ENCODE measurements at places on chromosomes 7 and 10.

DNA sequence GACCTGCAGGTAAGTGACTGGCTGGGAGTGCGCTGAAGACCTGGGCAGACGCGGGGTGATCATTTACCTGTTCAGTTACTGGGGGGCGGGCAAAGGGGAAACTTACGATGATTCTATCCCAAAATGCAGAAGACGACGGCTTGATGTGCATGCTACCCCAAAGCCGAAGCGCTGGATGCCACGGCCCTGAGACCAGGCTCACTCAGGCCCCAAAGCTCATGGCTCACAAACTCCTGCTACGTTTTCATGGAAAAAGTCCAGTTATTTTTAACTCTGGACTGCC, 200.6 kb downstream of the DIP2C start:
- no peak for DNase-seq

GRCh38 chr7:152006336-152006735, 19.1 kb upstream of the GALNT11 start:
- DNase-seq, result no peak

DNA sequence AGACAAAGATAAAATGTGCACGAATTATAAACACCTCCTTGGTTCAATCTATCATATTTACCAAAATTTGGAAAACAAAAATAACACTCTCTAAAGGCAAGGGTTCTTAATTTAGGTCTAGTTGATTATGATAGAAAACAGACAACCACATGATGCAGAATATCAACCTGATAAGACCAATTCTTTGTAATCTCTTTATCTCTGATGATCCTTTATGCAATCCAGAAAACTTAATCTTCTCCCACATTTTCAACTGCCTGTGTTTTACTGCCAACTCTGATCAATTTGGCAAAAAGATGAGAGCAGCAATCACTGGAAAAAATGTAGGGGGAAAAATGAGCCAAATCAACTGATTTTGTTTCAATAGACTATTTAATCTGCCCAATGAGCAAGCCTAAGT, 148.5 kb downstream of the LRRN3 start:
- DNase-seq, result no peak

DNA sequence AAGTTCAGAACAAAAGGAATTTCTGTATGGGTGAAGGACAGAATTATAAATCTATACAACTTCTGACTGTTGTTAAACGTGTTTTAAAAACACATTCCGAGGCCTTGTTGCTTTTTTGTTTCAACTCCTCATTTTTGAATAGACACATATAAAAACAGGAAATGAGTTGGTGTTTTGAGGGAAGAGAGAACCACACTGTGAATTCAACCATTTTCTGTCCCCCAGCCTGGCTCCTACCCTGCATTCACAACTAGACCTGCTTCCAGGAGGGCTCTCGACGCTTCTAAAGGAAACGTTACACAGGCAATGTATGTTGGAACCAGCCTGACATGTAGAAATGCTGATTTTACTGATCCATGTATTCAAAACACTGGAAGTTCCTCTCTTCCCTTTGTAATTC, 76.5 kb downstream of the OR13A1 start:
- DNase-seq, result no peak

DNA sequence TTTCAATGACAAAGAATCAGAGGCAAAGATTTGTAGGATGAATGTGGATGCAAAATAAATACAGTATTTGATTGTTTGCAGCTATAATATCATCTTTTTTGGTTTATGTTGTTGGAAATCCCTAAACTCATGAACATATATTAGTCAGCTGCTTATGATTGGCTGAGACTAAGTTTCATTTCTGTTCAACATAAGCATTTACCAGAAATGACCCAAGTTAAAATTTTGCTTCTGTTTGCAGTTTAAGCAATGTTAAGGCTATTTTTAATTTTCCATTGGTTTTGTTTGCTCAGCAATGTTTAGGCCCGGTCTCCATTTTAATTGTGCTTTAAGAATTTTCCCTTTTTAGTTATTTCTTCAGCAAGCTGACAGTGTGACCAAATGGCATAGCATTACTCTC, 22.0 kb downstream of the GIMAP6 start:
- no peak for DNase-seq

- DNase-seq, result no peak
Observed at GRCh38 chr7:135845415-135846075, 96.9 kb upstream of the FAM180A start.

DNA sequence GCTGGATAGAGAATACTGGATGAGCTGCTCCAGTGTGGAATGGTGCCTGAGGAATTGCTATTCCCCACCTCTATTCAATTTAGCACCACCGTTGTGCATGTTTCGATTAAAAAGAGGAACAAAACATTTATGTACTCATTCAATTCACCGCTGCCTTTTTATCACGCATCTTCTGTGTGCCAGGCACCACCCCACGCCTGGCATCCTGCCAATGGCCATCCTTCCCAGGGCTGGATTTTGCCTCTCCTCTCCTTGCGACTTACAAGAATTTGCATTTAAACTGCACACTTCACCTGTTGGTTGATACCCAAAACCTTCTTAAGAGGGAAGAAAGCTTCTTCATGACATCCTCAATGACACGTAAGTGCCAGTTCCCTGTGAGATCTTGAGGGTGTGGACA, 110.2 kb upstream of the DPP6 start:
- DNase-seq, result no peak

DNA sequence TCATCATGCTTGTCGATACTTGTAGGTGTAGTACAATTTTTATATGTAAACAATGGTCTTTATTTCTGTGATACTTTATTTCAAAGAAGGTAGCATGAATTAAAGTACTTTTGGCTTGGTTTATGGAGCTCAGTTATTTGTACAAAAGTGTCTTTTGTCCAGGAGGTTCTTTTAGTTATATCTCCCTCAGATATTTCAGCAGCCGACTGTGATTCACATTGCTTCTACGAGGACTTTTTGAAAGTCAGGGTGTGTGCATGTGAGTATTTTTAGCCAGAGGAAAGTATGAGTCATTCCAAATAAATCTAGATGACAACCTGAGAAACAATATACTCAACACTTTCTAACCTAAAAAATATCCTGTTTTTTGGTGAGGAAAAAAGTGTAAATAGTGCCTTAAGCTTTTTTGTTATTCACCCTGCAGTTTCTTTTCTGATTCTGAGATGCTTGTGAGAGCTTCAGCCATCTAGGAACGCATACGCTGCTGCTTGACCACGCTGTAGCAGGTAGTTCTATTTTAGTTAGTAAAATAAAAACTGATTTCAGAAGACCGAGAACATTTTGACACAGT, 595 bp upstream of the SUN1 start:
- no peak for DNase-seq

GRCh38 chr7:138979226-138979979, 1.8 kb downstream of the KIAA1549 start:
- no peak for DNase-seq

DNA sequence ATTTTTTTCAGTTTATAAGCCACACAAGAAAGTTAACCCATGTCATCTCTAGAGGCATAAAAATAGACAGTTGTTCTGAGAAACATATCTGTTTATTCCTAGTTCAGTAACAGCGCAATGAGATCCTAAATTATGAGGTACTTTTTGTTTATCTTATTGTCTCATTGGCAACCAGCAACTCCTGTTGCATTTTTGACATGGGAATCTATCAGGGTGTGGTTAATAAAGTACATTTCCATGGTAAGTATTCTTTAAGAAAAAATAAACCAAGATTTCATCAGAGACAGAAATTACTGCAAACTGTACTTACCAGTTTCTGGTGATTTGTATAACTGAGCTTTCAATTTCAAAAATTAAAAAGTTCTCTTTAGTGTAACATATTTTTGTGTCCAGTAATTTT, 9.0 kb downstream of the FAS start:
- DNase-seq, result no peak

DNA sequence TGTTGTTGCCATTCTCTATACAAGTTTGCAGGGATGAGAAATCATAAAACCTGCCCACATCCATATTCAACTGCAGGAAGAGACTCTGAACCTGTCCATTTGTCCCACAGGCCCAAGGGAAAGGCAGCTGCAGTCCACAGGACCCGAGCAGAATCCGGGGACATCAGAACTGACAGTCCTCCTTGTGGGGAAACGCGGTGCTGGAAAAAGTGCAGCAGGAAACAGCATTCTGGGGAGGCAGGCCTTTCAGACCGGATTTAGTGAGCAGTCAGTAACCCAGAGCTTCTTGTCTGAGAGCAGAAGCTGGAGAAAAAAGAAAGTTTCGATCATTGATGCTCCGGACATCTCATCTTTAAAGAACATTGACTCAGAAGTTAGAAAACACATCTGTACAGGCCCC, 23.5 kb downstream of the GIMAP8 start:
- DNase-seq, result no peak

DNA sequence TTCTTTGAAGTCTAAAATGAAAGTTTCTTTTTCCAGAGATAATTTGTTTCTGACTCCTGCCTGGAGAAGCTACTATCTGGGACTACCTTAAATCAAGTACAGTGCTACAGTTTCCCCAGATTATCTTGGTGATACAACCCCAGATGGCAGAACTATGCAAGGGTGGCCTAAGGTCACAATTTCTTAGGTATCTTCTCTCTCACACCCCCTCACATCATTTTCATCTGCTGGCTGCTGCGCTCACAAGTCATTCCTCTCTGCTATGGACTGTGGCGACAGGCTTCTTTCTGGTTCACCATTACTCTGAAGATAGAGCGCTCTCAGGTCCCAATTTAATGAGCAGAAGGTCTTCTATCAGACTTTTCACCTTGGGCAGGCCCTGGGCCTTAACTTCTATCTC, 9.1 kb upstream of the PRPS1L1 start:
- no peak for DNase-seq

DNA sequence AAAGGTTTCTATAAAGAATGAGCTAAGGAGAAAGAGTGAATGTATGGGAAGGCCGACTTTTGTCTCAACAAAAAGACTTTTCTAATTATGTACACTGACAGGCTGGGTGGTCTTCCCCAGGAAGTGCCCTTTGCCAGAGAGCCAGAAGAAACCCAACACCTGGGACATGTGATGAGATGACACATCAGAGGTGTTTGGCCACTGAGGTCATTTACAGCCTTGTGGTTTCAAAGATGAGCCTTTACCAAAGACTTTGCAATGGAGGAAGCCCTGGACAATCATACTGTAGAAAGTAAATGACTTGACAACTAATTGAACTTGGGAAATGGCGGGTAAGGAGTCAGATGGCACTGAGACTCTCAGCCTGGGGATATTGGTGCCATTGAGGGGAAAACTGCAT, 3.4 kb upstream of the NRG3 start:
- DNase-seq, result no peak

- no peak for DNase-seq
Observed at GRCh38 chr10:62726638-62727037, 77.9 kb upstream of the ADO start.

GRCh38 chr10:86062198-86062550, 304.4 kb downstream of the GRID1 start:
- DNase-seq, result no peak

DNA sequence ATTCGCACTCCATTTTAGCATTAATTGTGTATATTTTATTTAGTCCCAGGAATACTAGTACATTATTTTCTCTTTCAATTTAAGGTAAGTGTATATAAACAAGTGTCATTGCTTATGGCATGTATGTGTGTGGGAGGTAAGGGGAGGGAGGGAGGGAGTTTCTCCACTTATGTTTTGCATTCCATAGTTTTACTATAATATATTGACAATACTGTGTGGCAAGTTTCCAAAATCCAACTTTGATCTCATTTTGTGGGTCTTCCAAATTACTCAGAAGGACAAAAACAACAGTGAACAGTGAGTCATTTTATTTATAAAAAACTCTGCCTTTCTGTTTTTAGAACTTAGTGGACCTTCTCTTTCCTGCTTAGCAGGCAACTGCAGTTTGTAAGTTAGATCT, 102.3 kb upstream of the SEMA3E start:
- no peak for DNase-seq

- no peak for DNase-seq
Observed at GRCh38 chr7:176786-177459, 15.4 kb upstream of the FAM20C start.

- DNase-seq, result peak; percentile 51
Observed at GRCh38 chr10:31319602-31320549, 860 bp downstream of the ZEB1 start.

- DNase-seq, result no peak
Observed at GRCh38 chr7:156534925-156535324, 105.6 kb upstream of the RNF32 start.

DNA sequence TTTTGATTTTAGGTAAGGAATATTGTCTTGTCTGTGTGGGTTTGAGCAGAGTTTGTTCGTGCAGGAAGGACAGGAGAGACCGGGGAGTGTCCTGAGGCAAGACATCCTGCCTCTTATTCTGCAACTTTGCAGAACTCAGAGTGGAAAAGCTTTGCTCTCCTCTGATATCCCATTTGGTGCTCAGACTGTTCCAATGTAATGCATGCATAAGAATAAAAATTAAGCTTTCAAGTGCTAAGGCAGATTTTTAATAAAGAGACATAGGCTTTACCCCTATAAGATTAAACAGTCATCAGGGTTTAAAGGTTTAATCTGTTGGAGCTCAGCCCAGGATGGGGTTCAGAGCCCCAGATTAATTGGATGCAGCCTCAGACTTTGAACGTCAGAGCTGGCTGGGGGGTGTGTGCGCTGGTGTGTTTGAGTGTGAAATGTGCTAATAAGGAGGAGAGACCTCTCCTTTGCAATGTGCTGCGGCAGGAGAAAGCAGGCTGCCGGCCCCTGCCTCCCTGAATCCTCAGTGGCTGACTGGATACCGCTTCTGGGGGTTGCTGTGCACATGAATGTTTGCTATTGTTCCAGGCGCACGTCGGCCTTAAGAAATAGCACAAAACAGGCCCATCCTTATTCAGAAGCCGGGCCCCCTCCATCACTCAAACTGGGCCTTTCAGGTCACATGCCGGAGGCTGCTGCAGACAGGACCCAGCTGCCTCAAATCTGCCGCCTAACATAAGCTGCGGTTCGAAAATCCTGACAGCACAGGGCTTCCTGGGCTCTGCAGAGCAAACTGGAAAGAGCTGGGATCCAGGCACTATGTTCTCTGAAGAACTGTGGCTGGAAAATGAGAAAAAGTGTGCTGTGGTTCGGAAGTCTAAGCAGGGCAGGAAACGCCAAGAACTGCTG, 84.1 kb upstream of the PRR15 start:
- DNase-seq, result no peak

- no peak for DNase-seq
Observed at GRCh38 chr7:36667007-36667745, 57.1 kb downstream of the AOAH start.

DNA sequence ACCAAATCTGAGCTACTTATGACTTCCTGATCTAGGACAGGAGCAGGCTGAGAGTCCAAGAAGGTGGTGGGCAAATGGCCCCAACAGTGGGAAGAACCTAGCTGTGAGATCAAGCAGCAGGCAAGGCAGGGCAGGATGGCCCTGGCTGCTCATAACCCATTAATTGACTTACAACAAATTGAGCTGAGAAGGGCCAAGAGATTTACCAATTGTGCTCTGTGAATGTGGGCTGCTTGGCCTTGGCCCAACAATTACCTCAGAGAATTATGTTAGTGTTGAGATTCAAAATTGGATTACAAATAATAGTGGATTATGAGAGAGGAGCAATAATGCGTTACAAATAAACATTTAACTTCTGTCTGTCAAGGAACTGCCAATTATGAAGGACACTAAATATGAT, 956.5 kb downstream of the KCNMA1 start:
- DNase-seq, result no peak

DNA sequence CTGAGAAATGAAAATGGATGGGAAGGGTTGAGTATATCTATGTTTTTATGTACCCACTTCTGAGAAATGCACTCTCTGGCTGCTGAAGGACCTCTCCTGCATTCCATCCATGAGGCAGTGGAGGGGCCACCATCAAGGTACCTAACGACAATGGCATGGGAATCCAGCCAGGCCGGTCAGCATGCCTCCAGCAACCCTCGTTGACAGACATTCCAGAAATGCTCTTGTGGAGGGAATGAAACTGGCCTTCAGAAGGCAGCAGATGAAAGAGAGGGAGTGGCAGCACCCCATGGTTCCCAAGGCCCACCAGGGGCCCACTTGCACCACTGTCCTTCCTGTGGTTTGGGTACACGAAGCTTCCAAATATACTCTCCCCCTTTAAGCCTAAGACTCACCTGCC, 269.0 kb downstream of the ARHGAP12 start:
- DNase-seq, result no peak
